HuH-7 (cell line): ENCODE measurements at places on chromosomes 5 and 9.

DNA sequence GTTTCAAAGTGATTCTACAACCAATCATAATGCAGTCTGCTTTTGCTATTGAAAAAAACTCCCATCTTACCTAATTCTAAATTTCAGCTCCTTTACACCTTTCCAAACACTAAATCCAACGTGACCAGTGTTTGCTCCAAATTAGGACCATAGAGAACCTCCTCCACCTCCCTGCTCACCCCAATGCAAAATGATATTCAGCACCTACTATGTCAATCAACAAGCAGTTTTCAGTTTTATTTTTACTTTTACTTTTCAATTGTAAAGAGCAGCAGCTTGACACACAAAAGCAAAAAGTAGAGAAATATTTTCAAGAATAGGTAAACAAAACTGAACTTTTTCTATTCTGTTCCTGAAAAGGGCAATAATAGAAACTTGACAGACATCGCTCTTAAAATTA is 3.4 kb downstream of the FAM13B start:
- no peak for DNase-seq

GRCh38 chr9:128689820-128690683 is 1.0 kb downstream of the SET start:
- peak; percentile 61 for DNase-seq

GRCh38 chr5:165425594-165425993 is 1920.2 kb downstream of the MAT2B start:
- no peak for DNase-seq

GRCh38 chr5:144416196-144416595 is 245.5 kb downstream of the KCTD16 start:
- DNase-seq: no peak

- no peak for DNase-seq
Measured at GRCh38 chr9:89395931-89396710, 77.8 kb downstream of the SECISBP2 start.

- no peak for DNase-seq
Measured at GRCh38 chr5:39892708-39893107, 467.9 kb upstream of the DAB2 start.

DNA sequence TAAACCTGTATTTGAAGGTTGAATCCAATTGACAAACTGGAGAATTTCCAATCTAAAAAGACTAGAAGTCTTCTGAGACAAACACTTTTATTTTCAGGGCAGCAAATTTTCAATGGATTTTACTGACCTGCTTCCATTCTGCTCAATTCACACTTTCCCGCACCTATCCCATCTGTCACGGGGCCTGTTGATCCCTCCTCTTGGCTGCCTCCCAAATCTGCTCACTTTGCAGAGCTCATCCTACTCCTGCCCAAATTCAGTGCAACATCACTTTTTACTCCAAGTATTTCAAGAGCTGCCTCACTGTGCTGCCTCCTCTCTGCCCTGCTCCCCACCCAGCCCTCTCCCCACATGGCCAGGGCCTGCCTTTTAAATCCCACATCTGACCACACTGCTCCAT is 35.1 kb downstream of the GOLM1 start:
- no peak for DNase-seq

DNA sequence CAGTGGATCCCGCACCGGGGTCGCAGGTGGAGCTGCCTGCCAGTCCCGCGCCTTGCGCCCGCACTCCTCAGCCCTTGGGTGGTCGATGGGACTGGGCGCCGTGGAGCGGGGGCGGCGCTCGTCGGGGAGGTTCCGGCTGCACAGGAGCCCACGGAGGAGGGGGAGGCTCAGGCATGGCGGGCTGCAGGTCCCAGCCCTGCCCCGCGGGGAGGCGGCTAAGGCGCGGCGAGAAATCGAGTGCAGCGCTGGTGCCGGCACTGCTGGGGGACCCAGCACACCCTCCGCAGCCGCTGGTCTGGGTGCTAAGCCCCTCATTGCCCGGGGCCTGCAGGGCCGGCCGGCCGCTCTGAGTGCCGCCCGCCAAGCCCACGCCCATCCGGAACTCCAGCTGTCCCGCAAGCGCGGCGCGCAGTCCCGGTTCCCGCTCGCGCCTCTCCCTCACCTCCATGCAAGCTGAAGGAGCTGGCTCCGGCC is 120.6 kb upstream of the MEF2C start:
- DNase-seq: no peak

- DNase-seq: no peak
Measured at GRCh38 chr5:74311961-74312360, 328.6 kb downstream of the ENC1 start.

DNA sequence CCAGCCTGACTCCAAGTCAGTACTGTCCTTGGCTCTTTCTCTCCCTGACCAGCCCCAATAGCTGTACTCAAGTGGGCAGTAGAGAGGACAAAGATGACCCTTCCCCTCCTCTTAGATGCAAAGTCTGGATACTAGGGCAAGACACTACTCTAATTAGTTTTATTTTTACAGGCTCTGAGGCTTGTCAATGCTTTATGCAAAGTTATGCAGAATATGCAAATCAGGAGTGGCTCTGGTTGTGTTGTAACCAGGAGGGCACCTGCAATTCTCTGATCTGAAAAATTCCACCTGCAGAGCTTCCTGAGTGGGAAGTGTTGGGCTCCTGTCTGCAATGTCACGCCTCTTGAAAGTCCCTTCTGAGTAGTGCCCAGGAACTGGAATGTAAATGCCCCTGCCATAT is 201.5 kb downstream of the RGS3 start:
- DNase-seq: no peak

DNA sequence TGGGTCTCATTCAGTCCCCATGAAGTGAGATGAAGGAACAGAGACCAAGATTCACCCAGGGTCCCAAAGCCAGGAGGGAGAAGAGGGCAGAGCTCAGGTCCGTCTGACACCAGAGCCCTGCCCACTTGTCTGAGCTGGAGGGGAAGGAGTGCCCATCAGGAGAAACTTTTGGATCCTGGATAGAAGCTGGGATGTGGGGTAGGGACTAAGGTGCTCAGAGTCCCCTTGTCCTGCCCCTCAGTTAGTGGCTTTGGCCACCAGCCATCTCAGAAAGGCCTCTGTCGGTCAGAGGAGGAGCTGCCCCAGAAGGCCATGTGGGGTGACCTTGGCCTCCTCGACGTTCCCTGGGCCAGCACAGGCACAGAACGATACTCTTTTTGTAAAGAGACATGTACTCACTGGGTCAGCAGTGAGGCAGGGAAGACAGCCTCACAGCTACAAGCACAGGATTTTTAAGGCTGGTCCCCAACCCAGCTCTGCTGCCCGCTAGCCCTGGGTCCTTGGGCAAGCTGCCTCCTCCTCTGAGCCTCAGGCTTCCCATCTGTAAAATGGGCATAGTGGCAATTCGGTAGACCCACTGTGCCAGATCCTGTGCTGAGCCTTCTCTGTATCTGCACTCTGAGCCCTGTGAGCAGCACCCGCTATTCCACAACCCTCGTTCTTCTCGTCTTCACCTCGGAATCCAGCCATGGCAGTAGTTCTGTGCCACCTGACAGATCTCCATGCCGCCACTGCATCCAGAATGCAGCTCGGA is 49.4 kb downstream of the C9orf50 start:
- no peak for DNase-seq

DNA sequence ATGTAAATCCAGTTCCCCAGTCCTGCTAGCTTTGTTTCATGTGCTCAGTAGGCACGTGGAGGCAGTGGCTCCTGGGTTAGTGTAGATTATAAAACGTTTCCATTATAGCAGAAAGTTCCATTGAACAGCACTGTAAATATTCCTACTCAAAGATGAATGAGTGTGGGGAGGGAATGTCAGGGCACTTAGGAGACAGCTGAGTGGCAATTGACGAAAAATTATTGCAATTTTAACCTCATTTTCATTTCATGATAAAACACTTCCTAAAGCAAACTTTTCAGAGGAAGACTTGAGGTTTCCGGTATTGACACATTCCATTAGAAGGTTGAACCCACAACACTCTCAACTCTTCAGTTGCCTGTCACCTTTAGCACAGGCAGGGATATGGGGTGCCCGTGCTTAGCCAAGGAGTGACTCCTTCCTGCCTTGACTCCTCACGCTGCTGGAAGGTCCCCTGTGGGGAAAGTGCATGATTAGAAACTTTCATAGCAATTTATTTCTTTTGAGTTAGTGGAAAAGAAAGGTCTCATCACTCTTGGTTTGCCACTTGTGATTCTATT is 41.2 kb downstream of the SLC46A2 start:
- DNase-seq: no peak

DNA sequence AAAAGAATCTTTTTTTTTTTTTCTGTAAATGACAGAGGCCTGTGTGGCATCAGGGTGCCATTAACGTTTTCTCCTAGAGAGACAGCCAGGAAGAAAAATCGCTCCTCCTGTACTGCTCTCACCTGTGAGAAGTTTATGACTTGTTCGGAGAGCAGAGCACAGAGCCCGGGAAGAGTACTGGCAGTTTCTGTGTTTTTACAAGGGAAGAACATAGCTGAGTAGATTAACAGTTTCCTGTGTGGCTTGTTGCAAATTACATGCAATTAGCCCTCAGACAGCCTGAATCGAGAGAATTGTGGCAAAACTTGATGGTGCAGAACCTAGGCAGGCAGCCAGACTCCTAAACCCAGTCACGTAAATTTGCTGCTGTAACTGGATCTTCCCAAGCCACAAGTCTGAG is 32.1 kb downstream of the PRKACG start:
- no peak for DNase-seq

DNA sequence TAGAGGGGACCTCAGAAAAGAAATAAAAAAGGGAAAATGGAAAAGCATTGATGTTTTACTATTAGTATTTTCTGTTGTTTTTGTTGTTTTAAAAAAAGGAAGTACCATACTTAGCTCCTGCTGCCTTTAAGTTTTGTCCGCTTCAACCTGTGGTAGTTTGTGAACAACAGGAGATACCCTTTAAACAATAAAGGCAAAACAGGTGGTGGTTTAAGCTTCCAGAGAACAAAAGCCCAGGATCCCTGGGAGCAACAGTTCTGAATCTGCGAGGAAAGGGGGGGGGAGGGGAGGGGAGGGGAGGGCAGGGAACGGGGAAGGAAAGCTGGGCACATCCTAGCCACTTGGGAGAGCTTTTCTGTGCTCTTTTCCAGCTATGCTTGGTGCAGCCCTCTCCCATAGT is 2.1 kb upstream of the PSIP1 start:
- DNase-seq: no peak

- DNase-seq: no peak
Measured at GRCh38 chr5:136047858-136048257, 19.1 kb downstream of the TGFBI start.

DNA sequence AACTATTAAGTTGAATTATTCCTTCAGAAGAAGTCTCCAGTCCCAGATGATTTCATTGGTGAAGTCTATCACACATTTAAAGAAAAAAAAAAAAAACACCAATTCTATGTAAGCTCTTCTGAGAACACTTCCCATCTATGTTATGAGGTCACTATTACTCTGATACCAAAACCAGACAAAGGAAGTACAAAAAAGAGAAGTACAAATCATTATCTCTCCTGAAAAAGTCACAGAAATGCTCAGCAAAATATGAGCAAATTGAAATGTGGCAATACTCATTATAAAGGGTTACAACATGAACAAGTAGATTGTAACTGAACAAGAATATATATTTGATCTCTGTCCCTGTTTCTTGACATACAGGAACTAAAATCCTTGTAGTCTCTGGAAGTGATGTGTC is 280.4 kb downstream of the TLE1 start:
- no peak for DNase-seq

GRCh38 chr5:170848033-170848432 is 13.8 kb upstream of the RANBP17 start:
- DNase-seq: no peak

GRCh38 chr5:79630444-79630843 is 18.2 kb downstream of the TENT2 start:
- DNase-seq: no peak

GRCh38 chr9:108628316-108628715 is 227.5 kb downstream of the ACTL7B start:
- no peak for DNase-seq

DNA sequence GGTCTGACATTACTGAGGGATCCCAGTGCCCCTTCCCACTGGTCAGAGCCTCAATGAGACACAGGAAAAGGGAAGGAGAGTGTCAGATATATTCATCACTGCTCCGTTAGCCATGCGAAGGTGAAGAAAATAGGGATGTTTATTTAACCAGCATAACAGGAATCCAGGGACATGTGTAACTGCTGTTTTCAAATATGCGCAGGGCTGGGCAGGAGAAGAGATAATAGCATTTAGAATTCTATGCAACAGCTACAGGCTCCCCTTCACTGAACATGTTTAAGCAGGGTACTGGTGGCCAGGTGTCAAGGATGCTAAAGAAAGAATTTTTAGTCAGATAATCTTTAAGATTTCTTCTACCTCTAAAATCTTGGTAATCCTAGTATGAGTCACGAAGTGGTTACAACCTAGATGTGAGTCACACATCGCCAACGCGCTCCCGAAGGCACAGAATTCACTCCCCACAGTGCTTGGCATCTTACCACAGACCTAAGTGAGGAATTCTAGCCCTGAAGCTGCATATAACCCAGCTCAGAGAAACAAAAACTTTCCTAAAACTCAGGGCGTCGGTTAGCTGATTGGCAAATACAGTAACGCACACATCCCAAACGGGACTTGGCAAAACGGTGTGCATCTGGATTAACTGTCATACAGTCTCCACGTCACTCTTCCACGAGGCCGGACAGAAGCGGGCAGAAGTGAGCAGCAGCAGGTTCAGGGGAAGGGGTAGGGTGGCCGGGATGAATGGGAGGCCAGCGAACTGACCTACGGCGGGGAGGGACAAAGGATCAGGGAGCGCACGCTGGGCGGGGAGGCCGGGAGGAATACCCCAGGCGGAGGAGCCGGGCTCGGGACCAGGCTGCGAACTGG is 1.1 kb downstream of the CTNNAL1 start:
- DNase-seq: no peak

- DNase-seq: no peak
Measured at GRCh38 chr5:180250329-180250728, 41.3 kb upstream of the RASGEF1C start.

DNA sequence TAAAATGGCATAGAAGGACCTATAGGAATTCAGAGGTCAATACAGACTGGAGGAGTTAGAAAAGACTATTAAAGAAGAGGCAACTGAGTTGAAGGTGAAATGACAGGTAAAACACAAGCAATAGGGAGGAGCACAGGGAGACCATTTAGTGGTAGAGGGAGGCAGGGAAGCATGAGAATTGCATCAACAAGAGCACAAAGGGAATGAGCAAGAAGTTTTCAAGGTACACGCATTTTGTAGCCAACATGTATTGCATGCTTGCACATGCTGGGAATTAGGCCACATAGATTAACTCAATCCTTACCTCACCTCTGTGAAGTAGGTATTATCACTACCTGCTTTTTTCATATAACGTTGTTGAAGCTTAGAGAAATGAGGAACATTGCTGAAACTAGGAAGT is 42.3 kb downstream of the PLPP1 start:
- peak; percentile 1 for DNase-seq
